ENCODE measurements at places on chromosomes 5 and 9.

GRCh38 chr9:69121155-69122081 lies 52.7 kb upstream of the TJP2 start:
- DNase-seq = no peak

- DNase-seq = no peak
These were observed 487.0 kb downstream of the MTRR start for GRCh38 chr5:8355981-8356380.

GRCh38 chr5:110161162-110161561 lies 471.4 kb downstream of the MAN2A1 start:
- DNase-seq = no peak

DNA sequence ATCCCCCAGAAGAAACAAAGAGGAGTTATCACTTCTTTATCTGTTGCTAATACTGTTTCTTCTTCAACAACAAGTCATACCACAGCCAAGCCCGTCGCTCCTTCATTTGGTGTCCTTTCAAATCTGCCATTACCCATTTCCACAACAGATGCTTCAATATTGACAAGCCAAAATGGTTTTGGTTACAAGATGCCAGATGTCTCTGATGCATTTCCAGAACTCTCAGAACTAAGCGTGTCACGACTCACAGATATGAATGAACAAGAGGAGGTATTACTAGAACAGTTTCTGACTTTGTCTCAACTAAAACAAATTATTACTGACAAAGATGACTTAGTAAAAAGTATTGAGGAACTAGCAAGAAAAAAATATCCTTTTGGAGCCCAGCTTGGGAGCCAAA lies 16.0 kb upstream of the HAND1 start:
- DNase-seq = no peak

DNA sequence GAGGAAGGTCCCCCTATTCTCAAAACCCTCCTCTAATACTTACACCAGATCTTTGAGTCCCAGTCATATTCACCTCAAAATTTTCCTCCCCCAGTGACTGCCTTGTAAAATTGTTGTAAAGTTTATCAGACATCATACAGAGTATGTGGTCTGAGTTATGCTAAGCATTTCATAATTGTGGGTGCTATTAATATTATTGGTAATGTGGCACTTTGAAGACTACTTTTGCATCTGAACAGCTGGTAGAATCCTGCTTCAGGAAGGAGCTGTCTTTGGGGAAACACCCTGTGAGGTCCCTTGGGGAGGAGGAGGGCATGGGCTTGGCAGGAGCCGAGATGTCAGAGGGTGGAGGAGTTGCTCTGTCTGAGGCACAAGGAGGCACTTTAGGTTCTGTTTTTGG lies 164.9 kb upstream of the ZNF618 start:
- no peak for DNase-seq

DNA sequence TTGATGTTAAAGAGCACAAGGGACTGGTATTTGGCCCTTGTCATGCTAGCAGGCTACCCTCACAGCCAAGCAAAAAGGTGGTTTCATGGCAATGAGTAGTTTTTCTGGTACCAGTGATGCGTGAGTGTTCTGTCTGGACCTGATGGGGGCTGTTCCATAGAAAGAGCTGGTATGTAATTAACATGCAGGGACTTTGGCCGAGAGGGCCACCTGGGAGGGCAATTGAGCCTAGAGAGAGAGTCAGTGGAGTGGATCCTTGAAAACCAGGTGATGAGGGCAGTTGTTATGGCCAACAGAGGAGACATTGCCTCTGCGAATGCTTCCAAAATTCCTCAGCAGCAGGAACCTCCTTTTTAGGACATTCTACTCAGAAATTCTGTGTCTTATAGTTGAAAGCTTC lies 383.3 kb downstream of the PSAT1 start:
- no peak for DNase-seq

- no peak for DNase-seq
These were observed 114.6 kb upstream of the SLC12A2 start for GRCh38 chr5:127969002-127969401.

DNA sequence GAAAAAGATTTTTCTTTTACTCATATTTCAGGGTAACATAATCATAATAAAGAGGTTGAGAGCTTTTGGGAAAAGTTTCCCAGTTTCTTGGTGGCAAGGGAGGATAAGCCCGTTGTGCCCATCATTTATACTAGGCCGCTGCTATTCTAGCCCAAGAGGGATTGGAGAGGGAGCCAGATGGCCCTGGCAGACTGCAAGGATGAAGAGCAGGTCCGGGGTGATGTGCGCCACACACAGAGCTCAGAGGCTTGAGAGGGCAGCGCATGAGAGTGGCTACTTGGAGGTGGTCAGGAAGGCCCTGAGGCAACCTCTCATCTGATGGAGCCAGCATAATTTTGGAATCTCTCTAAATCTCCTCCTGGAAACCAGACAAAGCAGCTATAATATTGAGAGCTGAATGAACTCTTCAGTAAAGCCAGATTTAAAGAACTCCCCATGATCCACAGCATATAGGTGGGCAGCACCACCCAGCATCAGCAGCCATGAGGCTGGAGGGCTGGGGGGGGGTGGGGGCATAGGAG lies 110.1 kb downstream of the MED27 start:
- DNase-seq = no peak

DNA sequence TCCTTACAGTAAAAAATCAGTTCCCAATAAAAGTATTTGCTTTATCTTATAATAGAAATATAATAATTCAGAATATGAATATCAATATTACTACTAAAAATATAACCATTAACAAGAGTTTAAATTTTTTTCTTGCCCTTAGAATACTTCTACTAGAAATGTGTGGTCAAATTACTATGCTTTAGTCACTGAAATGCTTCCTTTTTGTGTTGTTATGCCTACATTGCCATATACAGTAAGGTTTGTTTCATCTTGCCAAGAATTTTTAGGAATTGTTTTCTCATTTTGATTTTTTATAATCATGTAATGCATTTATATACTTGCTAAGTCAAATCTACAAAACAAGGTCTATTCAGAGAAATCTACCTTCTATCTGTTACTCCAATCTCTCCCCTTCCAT lies 181.7 kb downstream of the CDK5RAP2 start:
- no peak for DNase-seq

DNA sequence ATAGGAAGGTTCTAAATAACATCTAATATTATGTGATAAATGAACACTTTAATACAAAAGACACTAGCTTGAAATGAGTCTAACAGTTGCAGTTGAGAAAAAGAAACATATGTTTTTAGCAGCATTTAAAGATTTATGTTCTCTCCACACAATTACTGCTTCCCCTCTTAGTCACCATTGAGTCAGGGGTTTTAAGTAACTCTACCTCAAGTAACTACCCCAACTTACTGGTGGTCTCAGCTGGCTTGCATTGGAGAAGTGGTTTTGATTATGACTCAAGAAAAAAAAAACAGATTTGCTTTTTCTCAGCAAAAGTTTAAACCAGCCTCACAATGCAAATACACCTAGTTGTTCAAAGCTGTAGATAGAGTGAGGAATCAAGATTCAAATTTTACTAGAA lies 1216.5 kb upstream of the CDH9 start:
- peak; percentile 17 for DNase-seq
